ENCODE measurements at places on chromosomes 12 and 14.

DNA sequence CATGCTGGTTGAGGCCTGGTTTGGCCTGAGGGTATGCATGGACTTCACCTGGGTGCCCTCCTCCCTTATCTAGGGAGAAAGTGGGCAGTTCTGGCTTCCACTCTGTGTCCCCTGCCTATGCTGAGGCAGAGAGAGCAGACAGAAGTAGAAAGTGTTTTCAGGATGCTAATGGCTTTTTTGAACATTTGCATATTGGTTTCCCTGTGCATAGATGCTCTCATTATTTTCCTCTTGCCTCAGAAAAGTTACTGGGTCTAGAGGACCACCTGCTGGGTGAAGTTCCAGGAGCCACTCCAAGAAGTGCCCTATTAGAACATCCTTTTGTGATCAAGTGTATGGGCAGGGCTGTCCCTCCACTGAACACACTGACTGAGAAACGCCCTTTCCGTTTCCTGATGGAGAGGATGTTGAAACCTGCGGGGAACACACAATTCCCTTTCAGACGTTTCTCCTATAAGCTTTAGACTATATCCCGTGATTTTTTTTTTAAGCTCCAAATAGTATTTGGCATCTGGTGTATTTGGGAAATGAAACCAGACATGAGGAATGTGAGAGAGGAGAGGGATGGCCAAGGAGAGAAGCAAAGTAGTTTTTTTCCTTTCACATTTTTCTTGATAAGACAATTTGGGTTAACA lies 66.6 kb downstream of the DAAM1 start:
- no peak for DNase-seq

DNA sequence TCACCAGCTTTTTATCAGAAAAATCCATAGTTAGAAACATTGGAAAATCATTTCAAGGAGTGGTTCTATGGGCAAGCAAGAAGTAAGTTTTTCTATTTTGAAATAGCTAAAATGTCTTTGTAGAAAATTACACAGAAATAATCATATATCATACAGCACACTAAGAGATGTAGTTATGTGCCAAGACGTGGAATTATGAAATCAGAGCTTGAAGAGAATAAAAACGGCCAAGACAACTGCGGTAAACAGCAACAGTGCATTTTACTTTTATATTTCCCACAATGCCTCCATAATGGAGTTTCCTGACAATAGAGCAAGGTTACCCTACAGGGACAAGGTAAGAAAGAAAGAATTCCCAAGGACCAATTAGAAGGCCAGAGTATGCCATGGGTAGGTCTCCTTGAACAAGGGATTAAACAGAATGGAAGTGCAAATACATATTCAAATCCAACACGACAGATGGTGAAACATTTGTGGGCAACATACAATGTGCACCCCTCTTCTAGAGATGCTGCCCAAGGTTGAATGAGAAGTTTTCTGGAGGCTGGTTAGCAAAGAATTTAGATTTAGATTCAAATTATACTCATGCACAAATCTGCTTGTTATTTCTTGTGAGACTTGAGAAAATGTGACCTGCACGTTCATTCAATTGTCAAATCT lies 76.1 kb upstream of the BTG1 start:
- DNase-seq: no peak

DNA sequence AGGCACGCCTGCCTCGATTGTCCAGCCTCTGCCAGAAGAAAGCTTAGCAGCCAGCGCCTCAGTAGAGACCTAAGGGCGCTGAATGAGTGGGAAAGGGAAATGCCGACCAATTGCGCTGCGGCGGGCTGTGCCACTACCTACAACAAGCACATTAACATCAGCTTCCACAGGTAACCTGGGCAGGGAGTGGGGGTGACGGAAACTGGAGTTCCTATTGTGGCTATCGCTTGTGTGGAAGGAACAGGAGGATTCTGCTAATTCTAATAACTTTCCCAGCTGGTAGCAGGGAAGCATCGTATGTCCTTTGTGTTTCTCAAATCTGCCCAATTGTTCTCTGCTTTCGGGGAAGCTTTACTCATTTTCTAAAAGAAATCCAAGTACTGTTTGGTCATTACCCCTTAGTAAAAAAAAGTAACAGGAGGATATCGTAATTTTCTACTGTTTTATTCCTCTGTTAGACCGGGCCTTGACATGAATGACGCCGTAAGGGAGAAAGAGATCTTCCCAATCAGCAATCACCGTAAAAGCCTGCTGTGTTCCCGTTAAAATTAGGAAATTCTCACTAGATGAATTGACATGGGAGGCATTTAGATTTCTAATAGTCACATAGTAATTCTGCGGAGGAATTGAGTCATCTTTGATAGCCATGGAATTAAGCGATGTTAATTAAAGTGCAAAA lies 449 bp downstream of the THAP2 start:
- no peak for DNase-seq

GRCh38 chr12:53200458-53201176 lies 6.4 kb downstream of the ITGB7 start:
- DNase-seq: no peak

DNA sequence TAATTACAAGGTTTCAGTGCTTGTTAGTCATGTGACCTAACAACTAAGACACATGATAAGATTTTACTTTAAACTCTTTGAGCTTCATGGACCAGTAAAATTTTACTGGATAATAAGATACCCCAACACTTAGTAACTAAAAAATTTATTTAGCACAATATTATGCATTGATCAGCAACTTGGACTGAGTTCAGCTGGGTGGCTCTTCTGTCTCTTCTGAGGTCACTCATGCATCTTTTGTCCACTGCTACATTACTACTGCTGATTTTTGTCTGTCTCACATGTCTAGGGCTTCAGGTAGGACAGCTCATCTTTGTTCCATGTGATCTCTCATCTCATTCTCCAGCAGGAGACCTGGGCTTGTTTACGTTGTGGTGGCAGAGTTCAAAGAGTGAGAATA lies 370.2 kb upstream of the TMTC1 start:
- DNase-seq: no peak

DNA sequence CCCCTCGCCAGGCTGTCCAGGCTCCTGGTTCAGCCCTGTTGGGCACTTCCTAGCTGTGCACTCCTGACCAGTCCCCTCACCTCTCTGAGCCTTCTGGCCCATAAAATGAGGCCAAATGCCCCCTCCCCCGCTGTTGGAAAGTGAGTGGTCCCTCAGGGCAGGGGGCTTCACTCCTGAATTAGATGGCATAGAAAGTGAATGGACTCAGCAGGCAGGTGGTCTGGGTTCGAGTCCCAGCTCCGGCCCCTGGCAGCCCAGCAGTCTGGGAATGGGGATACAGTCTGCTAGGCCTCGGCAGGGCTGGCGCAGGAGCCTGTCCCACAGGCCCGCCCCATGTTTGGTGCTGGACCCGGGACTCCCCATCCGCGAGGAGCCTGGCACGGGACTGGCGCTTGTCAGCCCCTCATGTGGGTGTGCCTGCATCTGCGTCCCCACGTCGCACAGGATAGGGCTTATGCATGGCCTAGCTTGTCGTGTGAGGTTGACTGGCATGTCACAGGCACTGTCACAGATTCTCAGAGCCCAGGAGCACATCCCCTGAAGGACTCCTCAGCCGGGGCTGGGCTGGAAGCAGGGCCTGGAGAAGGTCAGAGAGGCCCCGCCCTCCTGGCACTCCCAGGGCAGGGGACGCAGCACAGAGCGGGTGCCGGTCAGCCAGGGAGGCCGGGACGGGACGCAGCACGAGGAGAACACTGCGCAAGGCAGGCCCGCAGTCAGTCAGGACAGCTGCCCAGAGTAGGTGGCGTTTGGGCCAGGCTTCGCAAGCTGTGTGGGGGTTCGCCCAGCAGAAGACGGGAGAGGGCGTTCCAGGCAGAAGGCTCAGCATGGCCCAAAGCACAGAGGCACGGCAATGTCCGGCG lies 40.5 kb downstream of the DIO3 start:
- DNase-seq: no peak

DNA sequence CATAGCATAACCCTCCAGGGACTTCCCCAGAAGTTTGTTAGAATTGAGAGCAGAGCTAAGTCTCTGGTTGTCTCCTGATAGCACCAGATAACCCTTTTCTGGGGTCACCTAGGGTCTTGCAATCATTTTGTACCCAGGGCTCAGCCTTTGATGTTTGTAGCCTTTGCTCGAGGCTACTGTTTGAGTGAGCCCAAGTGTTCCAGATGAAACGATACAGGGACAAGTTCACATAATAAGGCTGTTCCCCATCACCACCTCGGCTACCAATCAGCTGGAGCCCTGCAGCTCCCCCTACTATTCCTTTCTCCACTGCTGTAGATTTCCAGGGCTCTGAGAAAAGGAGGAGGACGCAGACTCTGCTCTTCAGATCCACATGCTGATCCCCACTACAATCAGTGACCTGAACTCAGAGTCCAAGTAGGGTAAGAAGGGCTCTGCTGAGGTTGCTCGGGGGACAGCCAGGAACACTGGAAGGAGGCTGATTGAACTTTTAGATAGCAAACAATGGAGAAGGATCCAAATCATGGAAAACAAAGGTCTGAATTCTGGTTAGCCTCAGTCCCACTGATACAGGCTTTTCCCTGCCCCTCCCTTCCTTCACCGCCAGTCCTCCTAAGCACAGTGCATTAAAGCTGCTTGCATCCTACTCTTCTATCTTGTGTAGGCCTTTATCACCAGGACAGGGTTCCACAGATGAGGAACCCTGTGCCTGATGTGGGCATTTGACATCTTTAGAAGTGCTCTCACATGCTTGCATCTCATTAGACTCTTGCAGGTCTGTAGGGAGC lies at the start of gene EDDM3A:
Gene EDDM3A (plus strand): TSS at position 317 of the 788 bp plus-strand sequence. CDS start 1,694 bp downstream, outside the sequence.
- DNase-seq: no peak

- DNase-seq: no peak
These were observed 13.1 kb downstream of the KRT5 start for GRCh38 chr12:52506858-52507715.

DNA sequence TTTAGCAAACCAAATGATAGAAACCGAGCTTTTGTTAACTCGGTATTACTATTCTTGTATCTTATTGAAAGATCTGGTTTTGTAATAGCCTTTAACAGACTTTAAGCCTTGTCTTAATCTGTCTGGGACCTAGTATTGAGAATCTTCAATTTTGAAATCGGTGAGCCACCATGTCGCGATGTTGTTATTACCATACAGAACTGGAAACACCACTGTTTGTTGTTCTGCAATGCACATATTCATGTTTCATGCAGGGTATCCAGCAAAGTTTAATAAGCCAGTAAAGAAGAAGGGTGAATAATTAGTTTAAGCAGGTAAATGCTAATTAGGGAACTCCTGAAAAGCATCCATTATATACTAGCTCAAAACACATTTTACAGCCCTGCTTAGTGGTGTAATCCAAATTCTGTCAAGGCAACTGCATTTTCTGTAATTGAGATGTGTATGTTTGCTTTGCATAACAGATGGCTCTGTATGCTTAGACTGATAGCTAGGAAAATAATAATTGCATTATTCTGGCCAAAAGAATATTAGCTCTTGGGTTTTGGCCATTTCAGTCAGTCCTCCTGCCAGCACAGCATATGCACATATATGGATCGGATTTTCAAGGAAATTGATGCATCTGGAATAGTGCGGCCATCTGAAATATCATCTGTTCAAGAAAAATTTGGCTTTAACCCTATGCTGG lies 389.2 kb downstream of the EGLN3 start:
- DNase-seq: no peak

DNA sequence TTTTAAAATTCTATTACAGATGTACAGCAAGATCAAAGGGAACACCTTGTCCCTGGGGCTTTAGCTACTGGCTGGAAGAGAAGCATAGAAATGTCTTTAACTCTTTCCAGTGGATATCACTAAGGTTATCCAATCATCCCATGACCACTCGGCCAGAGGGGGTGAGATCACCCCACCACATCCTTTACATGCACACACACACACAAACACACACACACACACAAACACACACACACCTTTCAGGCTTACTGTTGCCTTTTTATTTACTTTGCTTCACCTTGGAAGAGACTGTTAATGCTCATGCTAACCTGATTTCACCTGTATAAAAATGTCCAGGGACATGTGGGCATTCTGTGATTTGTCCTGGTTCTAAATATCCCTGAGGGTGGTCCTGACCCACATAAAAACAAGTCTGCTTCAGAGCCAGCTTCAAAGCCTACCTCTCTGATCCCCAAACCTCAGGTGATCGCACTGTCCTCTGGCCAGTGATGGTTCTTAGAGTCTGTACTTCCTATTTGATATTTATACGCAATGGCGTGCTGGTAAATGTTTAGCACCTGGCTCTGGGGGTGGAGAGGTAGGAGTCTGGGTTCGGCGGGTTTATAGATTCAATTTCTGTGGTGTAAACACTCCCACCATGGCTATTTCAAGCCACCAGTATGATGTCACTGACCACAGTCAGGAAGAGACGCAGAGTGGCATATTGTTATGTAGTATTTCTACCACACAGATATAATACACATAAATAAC lies 166.1 kb upstream of the EEA1 start:
- DNase-seq: no peak

GRCh38 chr12:112164011-112164660 lies 38.8 kb downstream of the TRAFD1 start:
- DNase-seq: no peak

Measured in 8988T (cell line).